Renal pelvis (tissue), 12 donors: ENCODE measurements at places on chromosomes 3 and 15.

- no peak for DNase-seq
Observed at GRCh38 chr3:9715764-9716437, 12.3 kb downstream of the CPNE9 start.

DNA sequence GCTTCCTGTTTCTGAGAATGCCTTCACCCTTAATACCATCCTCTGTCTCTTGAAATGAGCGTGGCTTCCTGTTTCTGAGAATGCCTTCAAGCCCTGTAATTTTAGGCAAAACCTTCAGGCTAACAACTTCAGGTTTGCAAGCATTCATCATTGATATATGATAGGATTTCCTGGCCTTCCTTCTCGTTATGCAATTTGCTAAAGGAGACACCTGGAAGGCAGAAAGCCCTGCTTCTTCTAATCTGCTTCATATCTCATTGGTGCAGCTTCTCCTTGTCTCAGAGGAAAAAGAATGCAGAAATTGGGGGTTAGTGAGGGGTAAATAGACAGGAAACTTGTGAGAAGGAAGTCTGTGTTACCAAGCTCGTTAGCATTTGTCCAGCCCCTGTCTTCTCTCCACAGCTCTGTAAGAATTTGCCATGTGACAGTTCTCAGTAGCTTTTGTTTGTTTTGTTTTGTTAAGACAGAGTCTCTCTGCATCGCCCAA, 7.3 kb downstream of the ARL6IP5 start:
- DNase-seq: no peak

DNA sequence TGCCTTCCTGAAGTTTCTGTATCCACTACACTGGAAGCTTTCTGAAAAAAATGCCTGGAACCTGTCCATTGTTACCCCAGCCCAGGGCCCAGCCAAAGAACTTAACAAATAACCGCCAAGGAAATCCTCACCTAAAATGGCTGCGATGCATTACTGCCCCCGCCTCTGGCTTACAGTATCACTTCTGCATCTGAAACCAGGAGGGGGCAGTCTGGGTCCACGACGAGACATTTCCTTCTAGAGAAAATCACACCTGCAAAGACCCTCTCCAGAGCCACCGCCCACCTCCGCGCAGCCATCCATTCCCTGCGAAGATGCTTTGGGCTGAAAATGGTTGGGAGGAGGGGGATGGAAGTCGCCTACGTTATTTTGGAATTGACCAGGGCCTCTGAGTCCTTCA, 22.4 kb upstream of the CELF6 start:
- DNase-seq: no peak

GRCh38 chr3:184563561-184563925, 2.0 kb downstream of the EPHB3 start:
- no peak for DNase-seq

- no peak for DNase-seq
Observed at GRCh38 chr3:124859025-124859424, 28.1 kb downstream of the ITGB5 start.

GRCh38 chr3:155876037-155876436, 5.6 kb downstream of the GMPS start:
- DNase-seq: no peak

GRCh38 chr3:194301730-194302129, 49.4 kb downstream of the CPN2 start:
- no peak for DNase-seq

- no peak for DNase-seq
Observed at GRCh38 chr3:126417515-126417914, 22.8 kb downstream of the CFAP100 start.

DNA sequence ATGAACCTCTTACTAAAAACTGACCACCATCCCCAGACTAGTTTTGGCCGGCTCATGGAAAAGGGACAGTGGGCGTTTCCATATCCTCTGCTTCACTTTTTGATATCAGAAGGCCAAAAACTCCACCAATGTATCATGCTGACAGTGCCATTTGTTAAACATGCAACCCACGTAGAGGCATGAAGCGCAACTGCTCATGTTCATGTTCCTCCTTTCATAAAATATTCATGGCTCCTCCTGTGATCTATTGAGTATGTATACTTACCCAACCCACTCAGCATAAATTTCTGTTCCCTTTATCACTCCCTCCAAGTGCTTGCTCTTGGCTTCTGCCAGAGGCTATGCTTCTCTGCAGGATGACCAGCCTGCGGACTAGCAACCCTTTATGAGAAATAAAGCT, 58.7 kb upstream of the TGFBR2 start:
- DNase-seq: no peak

- DNase-seq: no peak
Observed at GRCh38 chr3:172524611-172525010, 1.4 kb upstream of the TNFSF10 start.

DNA sequence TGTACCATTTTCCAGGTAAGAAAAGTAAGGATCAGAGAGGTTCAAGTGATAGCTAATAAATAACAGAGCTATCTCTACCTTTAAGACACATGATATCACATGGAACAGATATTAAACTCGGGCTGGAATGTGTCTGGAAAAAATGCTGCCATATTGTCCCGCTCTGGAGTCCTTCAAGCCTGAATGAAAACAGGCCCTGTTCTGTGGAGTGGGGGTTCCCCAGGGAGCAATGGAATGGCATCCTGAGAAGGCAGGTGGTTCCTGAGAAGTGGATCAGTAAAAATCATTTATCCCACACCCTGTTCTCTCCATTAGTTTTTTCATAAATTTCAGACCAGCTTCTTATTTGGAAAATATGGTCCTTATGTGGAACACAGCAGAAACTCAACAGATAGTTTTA, 57.3 kb upstream of the PRTG start:
- DNase-seq: no peak

- DNase-seq: no peak
Observed at GRCh38 chr3:32313723-32314473, 75.4 kb downstream of the CMTM8 start.

- DNase-seq: no peak
Observed at GRCh38 chr15:70342554-70343548, 245.1 kb upstream of the TLE3 start.

- DNase-seq: no peak
Observed at GRCh38 chr15:25054329-25054728, 99.5 kb downstream of the SNRPN start.

DNA sequence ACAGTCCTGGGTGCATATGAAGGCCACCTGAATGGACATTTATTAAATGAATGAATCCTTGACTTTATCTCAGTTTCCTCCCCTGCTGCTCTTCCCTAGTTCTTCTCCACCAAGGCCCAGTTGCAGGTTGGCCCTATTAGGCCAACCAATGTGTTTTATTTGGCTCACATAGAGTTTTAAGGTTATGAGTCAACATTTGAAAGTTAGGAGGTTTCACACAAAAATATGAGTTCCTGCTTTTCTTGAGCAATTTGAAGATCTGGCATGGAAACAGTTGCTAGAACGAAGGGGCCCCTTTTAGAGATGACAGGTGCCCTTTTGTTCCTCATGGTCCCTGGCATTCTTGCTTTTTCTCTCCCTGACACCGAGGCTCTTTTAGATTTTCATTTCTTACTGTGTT, 83.0 kb upstream of the PDZRN3 start:
- no peak for DNase-seq

DNA sequence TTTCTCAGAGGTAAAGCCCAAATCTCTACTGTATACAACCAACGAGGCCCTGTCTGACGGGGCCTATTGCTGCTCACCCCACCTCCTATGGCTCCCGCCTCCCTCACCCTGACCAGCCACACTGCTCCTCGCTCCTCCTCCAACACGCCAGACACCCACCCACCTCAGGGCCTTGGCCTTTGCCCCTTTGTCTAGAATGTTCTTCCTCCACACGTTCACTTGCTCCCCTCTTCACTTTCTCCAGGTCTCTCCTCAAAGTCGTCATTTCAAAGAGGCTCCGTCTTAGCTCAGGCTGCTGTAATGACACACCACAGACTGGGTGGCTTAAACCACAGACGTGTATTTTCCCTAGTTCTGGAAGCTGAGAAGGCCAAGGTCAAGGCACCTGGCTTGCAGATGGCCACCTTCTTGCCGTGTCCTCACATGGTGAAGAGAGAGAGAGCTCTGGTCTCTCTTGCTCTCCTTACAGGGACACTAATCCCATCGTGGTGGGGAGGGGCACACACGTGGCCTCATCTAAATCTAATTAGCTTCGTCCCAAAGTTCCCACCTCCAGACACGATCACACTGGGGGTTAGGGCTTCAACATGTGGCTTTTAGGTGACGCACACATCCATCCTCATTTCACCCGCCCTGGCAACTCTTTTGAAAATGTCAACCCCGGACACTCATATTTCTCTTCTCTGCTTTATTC, 98.2 kb downstream of the TLE3 start:
- no peak for DNase-seq

- no peak for DNase-seq
Observed at GRCh38 chr15:63389902-63390670, 8.4 kb upstream of the CA12 start.

DNA sequence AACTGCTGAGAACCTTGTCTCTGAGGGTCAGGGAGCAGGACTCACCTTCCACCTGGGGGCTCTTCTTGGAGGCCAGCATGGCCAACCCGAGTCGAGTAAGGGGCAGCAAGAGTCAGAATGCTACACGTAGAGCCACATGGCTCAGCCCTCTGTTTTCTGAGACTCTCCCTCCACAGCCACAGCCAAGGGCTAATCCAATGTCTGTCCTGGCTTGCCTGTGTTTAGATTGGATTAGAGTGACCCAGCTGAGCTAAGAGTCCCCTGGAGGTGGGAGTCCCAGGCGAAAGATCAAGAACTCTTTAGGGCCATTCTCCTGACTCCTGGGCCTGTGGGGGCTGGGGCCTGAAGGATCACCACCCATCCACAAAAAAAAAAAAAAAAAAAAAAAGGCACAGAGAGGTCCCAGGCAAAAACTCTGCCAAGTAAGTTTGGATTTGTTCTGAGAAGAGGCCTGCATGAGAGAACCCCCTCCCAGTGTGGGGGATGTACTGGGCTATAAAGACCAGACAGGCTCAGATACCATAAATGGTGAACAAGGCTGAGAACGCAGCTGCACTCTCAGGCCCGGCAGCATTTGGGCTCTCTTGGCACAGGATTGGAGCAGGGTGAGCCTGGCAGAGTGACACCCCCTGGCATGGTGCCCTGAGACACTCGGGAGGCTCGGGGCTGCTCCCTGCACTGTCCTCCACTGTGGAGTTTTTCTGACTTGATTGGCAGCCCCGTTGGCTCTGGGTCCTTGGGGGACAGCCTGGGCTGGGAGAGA, 88.0 kb upstream of the OSBPL11 start:
- no peak for DNase-seq

DNA sequence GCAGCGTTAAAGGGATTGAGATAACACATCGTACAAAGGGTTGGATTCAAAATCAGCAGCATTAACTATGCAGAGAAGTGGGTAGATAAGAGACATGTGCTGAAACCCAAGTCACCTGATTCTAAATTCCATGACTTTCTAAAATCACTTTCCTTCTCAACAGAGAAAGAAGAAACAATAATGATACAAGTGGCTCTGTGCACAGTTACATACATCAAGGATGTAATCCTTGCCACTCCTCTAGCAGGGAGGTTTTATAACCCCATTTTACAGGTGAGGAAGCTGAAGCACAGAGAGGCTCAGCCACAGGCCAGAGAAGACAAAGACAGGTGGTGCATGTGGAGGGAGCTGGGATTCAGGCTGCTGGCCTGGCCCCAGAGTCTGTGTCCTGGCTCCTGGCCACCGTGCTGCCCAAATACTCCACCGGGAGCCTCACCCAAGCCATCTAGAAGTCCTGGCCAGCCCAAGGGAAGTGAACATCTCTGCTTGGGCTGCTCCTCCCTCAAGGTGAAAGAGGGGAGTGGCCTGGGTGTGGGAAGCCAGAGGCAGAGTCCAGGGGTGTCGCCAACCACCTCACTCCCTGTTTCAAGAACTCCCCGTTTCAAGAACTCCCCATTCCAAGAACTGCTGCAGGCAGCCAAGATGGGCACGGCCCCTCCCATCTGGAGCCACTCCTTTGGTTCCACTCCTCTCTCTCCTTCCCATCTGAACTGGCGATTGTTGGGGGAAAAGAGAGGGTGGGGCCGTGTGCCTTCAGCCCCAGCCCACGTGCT, 147.1 kb downstream of the NUP210 start:
- DNase-seq: no peak

DNA sequence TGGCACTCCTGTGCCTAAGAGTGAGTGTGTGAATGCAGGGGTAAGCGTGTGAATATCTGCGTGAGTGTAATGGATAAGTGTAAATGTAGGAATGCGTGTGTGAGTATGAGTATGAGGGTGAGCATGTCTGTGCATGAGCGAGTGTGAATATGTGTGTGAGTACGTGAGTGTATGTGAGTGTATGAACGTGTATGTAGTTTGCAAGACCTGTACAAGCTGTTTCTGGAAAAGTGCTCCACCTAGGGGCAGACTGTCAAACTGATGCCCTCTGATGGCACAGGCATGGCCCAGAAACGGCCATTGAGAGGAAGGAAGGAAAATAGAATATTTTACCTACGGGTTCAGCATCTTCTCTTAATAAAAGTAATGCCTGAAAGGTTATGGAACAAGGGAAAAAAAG, 24.4 kb upstream of the FRMD4B start:
- peak; percentile 52 for DNase-seq

DNA sequence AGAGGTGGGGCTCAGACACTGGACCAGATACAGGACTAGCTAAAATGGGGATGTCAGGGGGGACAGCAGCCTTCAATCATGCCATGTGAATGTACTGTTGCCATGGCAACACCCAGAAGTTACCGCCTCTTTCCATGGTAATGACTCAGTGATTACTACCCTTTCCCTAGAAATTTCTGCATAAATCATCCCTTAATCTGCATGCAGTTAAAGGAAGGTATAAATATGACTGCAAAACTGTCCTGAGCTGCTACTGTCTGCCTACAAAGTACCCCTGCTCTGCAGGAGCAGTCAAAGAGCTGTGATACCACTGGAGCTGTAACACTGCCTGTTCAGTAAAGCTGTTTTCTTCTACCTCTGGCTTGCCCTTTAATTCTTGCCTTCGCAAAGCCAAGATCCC, 168.2 kb downstream of the PEAK1 start:
- DNase-seq: no peak

DNA sequence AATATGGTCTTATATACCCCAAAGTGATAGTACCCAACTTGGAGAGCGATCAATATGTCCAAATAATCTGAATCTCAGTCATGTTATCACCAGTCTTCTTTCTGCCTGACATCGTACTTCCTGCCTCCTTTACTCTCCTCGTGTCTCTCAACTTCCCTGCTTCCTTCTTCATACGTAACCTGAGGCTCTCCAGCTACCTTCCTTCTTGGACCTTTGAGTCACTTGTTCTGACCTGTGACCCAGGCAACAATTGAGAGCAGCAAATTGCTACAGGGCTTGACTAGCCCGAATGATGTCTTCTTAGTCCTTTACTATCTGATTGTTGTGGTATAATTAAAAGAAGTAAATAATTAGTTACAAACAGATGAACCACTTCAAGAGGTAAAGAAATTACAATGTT, 145.9 kb upstream of the MBNL1 start:
- no peak for DNase-seq

- DNase-seq: no peak
Observed at GRCh38 chr3:136109499-136109898, 86.6 kb downstream of the MSL2 start.

GRCh38 chr15:22258009-22258397, 177.7 kb downstream of the OR4M2 start:
- no peak for DNase-seq

- no peak for DNase-seq
Observed at GRCh38 chr15:73912030-73912596, 14.1 kb upstream of the LOXL1 start.
